ENCODE measurements at places on chromosomes 7 and 10.

- DNase-seq = no peak
These were observed 99.0 kb downstream of the GNAT3 start for GRCh38 chr7:80412842-80413241.

GRCh38 chr7:46833197-46833596 is 748.7 kb downstream of the TNS3 start:
- no peak for DNase-seq

GRCh38 chr7:142771353-142771723 is 568 bp downstream of the PRSS2 start:
- DNase-seq = no peak

- no peak for DNase-seq
These were observed 101.6 kb downstream of the C10orf90 start for GRCh38 chr10:126568809-126569385.

DNA sequence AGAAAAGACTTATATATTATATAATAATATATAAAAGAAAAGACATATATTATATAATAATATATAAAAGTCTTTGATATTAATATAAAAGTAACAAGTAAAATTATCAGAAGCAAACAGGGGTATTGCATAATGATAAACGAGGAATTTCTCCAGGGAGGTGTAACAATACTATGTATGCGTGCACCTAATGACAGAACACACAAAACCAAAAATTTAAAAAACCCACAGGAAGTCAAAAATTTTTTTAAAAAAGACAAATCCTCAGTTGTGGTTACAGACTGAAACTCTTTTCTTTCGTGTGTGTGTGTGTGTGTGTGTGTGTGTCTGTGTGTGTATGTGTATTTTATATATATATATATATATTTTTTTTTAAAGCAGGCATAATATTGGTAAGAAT is 279.2 kb upstream of the DPP6 start:
- peak; percentile 4 for DNase-seq

DNA sequence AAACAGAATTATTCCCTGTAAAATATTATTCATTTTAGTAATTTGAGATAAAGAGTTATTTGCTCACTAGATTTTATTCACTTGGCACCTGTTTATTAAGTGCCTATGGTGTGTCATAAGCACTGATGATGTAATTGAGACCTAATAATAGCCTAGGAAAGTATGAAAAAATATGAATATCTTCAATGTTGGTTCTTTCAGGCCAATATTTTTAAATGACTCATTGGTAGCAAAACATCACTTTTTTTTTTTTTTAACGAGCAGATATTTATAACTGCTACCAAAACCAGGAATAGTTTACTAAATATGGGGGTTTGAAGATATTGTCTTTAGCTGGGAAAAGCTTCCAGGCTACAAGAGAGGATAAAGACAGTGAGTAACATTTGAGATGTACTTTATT is 228.0 kb downstream of the PRKG1 start:
- no peak for DNase-seq

DNA sequence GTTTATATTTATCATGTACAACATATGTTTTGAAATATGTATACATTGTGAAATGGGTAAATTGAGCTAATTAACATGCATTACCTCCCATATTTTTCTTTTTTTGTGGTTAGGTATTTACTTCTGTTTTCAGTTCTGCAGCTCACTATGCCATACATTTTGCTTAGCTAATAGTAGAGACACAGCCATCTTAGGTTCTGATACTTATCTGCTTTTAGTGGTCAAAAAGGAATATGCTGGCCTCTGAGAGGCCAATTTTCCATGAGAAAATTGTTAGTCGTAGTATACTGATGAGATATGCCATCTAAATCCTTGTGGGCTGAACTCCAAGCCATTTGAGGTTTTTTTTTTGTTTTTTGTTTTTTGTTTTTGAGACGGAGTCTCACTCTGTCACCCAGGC is 31.0 kb downstream of the SGPL1 start:
- no peak for DNase-seq

DNA sequence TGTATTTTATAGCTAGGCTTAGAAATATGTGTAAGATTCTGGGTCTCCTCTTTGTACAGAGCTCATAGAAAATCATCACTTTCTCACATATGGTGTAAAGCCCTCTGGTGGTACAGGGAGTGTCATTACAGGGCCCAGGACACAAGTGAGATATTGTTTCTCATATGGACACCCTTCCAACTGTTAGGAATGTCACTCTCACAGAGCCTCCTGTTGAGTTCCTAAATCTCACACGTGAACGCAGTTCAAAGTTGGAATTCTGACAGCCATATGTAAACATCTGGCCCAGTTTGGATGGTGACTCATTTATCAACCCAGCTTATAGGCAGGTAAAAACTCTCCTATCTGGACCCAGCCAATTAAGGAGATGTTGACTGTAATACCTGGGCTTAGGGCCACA is 35.4 kb upstream of the ZNF107 start:
- peak; percentile 26 for DNase-seq

DNA sequence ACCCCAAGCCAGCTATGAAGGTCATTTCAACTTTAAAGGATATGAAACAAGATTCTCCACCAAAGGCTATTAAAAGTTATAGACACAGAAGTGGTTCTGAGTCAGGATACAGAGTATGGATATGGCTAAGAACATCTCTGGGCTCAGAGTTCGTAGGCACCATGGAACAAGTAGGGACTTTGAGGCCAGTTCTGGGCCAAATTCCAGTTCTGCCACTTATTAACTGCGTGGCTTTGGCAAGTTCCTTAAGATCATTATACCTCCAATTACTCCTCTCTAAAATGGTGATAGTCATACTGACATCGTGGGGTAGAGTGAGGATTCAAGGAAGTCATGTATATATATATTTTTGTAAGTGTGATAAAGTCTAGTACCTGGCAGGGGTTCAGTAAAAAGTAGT is 105.8 kb upstream of the NFE2L3 start:
- no peak for DNase-seq

GRCh38 chr7:390761-391410 is 100.9 kb downstream of the FOXL3 start:
- no peak for DNase-seq

- no peak for DNase-seq
These were observed 118.9 kb downstream of the ZEB1 start for GRCh38 chr10:31437959-31438358.

- DNase-seq = no peak
These were observed 37.9 kb upstream of the MTPAP start for GRCh38 chr10:30386801-30387588.
